ENCODE measurements at places on chromosomes 5 and 9.

GRCh38 chr9:105194234-105194633 lies 50.2 kb upstream of the SLC44A1 start:
- no peak for DNase-seq

DNA sequence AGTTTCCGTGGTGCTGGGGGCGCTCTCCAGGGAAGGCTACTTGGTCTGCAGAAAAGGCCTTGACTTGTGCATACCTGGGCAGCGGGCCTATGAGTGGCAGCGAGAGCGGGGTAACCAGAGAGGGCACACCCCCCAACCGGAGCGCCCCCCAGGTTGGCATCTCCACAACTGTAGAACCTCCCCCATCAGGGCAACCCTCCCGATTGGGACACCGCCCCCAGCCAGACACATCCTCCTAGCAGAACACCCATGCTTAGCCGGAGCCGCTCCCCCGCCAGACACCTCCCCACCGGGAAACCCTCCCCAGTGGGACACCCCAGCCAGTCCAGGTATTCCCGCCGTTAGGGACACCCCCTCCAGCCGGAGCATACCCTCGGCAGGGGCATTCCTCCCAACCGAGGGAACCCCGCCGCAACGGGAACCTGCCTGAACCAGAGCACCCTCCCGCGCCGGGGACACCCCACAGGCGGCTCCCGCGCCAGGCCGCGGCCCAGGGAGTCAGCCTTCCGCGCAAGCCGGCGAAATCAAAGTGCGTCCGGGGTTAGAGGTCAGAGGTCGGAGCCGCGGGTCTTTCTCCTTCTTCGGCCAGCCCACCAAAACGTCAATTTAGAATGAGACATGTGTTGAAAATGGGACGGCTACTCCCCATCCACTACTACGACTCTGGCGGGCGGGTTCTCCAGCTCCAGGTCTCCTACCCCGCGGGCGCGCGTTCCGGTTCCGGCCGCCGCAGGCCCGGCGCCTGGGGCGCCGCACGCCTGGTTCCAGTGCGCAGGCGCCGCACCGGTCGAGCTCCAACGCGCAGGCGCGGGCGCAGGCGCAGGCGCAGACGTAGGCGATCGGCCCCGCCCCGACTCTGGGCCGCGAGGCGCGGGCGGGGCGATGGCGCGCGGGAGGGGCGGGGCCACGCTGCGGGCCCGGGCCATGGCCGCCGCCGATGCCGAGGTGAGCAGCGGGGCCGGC lies at the start of gene EHMT1:
TSS of gene EHMT1 (plus strand) at position 901 of the 963 bp plus-strand sequence. CDS start at position 925, 24 bp downstream.
- DNase-seq, result peak; percentile 92

DNA sequence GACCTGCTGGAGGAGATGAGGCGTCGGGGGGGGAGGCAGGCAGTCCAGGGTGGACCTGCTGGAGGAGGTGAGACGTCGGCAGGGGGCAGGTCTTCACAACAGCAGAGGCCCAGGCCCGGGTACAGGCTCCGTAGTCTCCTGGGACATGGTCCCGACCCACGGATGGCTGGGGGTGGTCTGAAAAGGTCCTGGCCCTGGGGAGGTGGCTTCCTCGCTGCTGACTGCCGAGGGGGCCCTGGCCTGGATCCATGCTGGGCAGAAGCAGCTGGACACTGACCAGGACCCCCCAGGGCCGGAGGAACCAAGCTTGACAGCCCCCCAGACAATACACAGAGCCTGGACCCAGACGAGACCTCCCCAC lies 8.5 kb downstream of the EGFL7 start:
- no peak for DNase-seq

DNA sequence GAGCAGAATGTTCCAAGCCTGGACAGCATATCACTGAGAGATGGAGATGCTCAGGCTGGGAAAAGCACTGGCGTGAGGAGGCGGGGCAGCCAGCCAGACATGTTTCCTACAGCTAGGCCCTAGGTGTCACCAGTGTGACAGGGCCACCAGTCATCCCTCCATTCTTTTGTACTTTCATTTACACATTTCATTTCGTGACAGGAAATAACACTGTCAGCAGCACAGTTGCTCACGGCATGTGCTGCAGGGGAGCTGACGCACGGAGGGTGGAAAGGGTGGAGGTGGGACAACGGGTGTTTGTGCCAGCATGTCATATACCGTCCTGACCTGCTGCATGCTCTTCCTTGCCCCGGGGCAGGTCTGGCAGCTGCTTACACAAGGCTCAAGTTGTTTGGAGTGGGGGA lies 14.8 kb upstream of the CEMIP2 start:
- peak; percentile 75 for DNase-seq

GRCh38 chr9:17928768-17929167 lies 349.9 kb downstream of the SH3GL2 start:
- no peak for DNase-seq

DNA sequence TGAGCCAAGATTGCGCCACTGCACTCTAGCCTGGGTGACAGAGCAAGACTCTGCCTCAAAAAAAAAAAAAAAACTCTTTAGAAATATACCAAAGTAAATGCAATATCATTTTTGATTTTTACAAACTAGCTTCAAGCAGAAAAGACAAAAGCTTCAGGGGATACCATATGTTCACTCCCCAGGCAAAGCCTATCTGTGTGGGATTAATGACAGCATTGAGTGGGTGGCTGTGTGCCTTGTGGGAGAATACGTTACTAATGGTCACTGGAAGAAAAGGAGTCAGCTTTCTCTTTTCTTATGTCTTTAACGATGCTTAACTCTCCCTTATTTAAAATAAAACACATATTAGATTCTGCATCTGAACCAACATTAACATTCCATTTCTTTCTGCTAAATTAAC lies 1.9 kb downstream of the PCA3 start:
- DNase-seq, result no peak

- no peak for DNase-seq
Measured at GRCh38 chr9:135088348-135088978, 995 bp downstream of the OLFM1 start.

DNA sequence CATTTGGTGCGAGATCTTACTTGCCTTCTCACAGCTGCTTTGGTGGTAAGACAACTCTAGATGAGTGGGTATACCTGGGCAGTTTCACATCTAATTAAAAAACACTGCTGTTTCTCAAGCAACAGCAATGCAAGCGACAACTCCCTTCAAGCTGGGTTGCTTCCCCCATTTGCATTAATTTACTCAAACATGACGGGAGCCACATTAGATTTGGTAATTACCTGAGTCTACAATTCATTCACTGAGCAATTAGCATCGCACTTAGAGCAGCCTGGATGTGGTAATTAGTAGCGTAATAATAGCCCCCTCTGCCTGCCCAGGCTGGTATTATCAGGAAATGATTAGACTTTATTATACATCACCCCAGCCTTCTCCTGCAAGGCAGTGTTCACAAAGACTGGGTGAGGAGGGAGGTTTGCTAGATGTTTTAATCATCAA lies 73.4 kb downstream of the FBXO38 start:
- peak; percentile 57 for DNase-seq

- peak; percentile 23 for DNase-seq
Measured at GRCh38 chr5:14842117-14842516, 29.5 kb downstream of the ANKH start.

DNA sequence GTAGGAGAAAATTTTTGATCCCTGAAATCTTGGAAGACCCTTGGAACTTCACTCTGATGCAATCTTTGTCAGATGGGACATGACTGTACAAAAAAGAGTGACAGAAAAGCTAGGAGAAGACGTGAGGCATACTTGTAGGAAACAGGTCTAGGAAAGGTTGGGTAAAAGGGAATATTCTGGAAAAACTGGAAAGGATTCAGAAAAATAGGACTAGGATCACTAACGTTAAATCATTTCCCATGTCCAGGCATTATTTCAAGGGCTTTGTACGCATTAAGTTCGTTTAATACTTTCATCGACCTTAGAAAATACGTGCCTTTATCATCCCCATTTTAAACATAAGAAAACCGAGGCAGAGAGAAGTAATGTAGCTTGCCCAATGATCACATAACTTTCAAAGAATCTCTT lies 2.9 kb downstream of the ALDH1A1 start:
- no peak for DNase-seq

GRCh38 chr5:34521628-34522290 lies 134.4 kb upstream of the RAI14 start:
- no peak for DNase-seq

DNA sequence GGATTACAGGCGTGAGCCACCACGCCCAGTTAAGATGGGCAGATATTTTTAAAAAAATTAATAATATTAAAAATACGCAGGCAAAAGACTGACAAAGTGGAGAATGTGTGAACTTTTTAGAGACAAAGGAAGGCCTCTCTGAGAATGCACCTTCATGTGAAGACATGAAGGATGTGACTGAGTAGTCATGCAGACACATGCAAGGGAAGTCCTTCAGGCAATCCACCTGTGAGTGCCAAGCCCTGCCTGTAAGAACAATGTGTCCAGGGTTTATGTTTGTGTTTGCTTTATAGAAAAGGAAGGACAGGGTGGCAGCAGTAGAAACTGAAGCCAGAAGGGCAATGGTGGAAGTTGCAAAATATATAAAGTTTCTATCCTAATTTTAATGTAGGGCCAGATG lies 169.2 kb downstream of the EDIL3 start:
- DNase-seq, result no peak

GRCh38 chr5:97070234-97070633 lies 72.2 kb downstream of the LIX1 start:
- DNase-seq, result no peak

- DNase-seq, result no peak
Measured at GRCh38 chr9:89611425-89611824, 6.6 kb downstream of the GADD45G start.

DNA sequence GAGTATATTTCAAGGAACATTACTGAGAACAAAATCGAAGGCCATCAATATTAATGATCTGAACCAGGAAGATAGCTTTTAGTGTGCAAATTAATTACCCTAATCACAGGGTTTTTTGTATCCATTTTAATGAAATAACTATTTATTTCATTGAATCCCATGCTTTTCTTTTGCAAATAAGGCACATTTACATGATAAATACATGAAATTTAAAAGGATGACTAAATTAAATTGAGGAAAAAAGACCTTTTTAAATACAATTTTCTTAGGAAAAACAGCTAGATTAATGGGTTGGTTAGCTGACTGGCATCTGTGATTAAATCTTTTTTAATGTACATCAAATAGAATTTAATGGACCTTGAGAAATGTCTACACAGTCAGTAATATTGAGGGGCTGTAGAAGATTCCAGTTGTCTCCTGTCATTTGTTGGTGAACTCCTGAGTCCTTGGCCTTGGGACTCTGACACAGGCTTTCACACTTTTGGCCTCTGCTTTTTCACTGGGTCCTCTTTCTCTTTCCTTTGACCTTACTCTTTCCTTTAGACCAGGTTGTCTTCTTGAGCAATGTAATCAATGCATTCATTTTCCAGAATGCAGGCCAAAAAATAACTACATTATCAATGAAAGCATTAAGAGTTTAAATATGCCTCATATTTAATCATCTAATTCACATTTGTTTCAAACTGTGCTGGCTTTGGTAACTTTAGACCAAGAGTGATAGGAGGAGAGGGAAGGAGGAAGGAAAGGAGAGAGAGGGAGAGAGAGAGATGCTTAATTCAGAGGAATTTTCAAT lies 511.5 kb downstream of the ZNF608 start:
- no peak for DNase-seq

- DNase-seq, result no peak
Measured at GRCh38 chr5:158487664-158488063, 612.1 kb downstream of the EBF1 start.

- no peak for DNase-seq
Measured at GRCh38 chr5:61279725-61280124, 52.3 kb upstream of the ZSWIM6 start.

DNA sequence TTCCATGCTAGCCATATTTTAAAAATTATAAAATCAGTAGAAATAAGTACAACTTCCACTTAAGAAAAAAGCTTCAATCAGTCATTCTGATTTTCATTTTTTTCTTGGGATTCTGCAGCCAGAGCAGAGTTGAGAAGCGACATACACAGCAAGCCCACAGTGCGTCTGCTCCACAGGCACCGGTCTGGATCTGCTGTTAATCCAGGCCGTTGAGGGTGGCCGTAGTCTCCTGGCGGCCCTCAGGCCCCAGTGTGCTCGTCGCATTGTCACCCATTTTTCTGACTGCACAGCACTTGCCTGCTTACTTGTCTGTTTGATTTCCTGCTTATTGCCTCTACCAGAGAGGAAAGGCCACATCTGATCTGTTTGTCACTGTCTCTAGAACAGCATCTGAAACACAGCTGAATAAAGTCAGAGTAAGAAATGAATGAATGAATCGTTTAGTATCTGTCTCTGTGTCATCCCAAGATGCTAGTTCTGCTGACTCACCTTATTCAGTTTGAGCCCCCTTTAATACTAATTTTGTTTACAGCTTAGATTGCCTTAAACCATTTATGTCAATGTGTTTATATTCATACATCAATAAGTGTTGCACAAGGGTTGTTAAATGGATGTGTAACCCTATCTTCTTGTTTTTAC lies 11.6 kb upstream of the ASPN start:
- no peak for DNase-seq

DNA sequence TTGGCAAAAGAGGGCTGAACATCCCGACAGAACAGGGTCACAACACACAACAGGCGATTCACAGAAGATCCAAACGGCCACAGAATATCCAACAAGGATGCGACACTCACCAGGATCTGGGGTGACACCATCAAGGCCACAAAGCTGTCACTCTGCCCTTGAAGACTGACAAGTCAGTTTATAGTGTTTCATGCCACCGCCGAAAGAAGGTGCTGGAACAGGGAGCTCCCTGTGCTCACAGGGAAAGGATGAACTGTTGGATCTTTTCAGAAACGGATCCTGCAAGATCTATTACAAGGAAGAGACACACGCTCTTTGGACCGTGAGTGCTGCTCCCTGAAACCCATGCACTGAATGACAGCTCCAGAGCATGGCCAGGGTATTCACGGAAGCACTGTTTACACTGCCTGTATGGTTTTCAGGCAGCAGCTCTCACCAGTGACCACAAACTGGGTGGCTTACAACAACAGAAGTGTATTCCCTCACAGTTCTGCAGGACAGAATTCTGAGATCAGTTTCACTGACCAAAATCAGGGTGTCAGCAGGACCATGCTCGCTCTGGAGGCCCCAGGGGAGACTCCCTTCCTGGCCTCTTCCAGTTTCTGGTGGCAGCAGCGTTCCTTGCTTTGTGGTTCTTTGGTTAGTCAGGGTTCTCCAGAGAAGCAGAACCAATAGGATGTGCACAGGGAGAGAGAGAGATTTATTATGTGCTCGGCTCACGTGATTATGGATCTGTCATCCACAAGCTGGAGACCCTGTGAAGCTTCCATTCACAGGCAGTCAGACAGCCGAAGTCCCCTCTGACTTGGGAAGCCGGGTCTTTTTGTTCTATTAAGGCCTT lies 52.8 kb downstream of the SEMA4D start:
- no peak for DNase-seq

GRCh38 chr5:166353580-166353979 lies 1937.9 kb upstream of the WWC1 start:
- DNase-seq, result no peak
